LHCN-M2 (cell line): ENCODE measurements at places on chromosomes 11 and 22. TPM values are rescaled to one million over a fixed set of nuclear protein-coding genes. Genes with fewer than 3 reads are reported as not detected.

GRCh38 chr11:127445476-127445875, 444.9 kb upstream of the KIRREL3 start:
- no peak for DNase-seq

The OR6T1 gene
- not detected in 2 replicates for total RNA-seq

The SEPTIN5 gene
- total RNA-seq = 33.2 and 44.8 TPM in 2 replicates

GRCh38 chr11:1146365-1146764, 11.4 kb upstream of the MUC5AC start:
- DNase-seq = no peak

The BATF2 gene
- total RNA-seq = 0.19 and 0.40 TPM in 2 replicates

DNA sequence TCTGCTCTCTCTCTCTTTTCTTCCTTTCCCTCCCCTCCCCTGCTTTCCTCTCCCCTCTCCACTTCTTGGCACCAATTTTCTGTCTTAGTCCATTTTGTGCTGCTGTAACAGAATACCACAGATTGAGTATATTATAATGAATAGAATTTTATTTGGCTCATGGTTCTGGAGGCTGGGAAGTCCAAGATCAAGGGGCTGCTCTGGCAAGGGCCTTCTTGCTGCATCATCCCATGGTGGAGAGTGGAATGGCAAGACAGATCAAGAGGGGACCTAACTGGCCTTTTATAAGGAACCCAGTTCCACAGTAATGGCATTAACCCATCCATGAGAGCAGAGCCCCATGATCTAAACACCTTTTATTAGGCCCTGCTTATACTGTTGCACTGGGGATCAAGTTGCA, 44.5 kb downstream of the ST3GAL4 start:
- DNase-seq = no peak

- DNase-seq = peak; percentile 81
Measured at GRCh38 chr11:35334385-35335090, 84.8 kb downstream of the SLC1A2 start.

DNA sequence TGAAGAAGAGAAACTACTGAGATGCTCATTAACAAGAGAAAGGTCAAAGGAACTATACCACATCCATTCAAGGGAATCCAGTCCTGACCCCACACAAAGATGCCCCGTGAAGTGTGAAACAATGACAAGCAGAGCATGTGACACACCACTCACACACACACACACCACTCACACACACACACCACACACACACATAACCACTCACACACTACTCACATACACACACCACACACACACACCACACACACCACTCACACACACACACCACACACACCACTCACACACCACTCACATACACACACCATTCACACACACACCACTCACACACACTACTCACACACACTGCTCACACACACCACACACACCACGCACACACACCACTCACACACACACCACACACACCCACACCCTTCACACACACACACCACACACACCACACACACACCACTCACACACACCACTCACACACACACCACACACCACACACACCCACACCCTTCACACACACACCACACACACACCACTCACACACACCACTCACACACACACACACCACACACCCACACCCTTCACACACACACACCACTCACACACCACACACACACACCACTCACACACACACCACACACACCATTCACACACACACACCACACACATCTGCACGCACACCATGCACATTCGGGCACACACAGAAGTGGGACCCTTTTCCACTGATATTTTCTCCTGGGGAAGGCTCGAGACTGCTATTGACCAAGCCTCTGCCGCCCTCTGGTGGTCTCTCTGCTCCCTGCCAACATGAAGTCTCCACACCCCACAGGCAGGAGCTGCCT, 32.0 kb upstream of the COMT start:
- DNase-seq = peak; percentile 73

The GDPD4 gene
- total RNA-seq = not detected in 2 replicates

DNA sequence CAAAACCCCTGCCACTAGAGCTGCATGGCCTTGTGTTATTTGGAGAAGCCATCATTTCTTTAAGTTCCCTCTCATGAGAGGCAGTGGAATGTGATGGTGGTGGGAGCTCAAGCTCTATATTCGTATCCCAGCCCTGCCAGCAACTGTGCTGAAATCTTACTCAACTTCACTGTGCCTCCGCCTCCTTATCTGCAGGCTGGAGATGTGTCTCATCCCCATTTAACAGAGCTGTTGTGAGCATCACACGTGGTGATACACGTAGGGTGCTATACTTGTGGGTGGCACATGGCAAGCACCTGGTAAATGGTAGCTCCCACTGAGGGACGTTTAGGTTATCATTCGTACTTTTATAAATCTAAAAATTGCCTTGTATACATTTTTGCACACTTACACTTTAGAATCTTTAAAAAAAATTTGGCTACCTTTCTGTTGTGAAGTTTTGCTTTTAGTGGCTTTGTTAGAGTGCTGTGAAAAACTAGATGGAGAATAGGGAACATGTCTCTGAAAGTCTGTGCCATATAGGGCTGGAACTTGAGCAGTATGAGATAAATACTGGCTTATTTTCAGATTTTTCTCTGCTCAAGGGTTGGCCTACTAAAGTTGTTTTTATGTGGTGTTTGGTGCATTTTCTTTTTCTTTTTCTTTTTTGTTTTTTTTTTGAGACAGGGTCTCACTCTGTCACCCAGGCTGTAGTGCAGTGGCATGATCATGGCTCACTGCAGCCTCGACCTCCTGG, 23.2 kb downstream of the TNRC6B start:
- no peak for DNase-seq

GRCh38 chr11:36210529-36210928, 78.7 kb downstream of the COMMD9 start:
- DNase-seq = no peak

- DNase-seq = no peak
Measured at GRCh38 chr11:18754308-18754707, 28.3 kb upstream of the IGSF22 start.

The APOA5 gene
- not detected in 2 replicates for total RNA-seq

- DNase-seq = no peak
Measured at GRCh38 chr11:91921974-91922373, 302.6 kb upstream of the FAT3 start.

DNA sequence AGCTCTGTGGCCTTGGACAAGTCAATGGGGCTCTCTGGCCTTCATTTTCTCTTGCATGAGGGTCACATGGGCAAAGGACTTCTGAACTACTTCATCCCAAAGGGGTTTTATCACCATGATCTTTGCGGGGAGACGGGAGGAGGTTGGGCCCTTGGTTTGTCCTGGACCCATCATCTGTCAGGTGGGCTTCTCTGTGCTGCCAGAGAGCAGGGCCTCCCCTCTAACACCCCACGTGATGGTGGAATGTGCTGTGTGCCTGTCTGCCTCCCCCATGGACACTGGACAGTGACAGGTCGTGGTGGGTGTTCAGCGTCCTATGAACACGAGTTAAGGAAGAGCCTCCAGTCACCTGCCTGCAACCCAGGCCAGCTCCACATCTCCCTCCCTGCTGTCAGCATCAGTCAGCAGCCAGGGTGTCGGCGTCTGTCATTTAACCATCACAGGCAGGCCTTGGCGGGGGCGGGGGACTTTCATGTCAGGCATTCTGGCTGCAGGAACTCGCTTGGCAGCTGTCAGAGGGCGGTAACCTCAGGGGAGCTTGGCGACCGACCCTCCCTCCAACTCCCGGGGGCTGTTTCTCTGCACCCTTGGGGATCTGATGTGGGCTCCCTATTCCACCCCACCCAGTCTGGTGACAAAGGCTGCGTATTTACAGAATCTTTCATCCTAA, 2.6 kb upstream of the SUN2 start:
- no peak for DNase-seq

The MMP10 gene
- not detected in 2 replicates for total RNA-seq

GRCh38 chr11:18050848-18051247, 4.8 kb upstream of the TPH1 start:
- DNase-seq = no peak

DNA sequence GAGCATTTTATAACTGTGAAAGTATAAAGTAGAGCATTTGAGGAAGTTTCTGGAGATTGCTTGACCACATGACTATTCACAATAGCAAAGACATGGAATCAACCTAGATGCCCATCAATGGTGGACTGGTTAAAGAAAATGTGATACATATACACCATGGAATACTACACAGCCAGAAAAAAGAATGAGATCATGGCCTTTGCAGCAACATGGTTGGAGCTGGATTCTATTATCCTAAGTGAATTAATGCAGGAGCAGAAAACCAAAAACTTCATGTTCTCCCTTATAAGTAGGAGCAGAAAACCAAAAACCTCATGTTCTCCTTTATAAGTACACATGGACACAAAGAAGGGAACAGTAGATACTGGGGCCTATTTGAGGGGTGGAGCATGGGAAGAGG, 30.3 kb downstream of the UVRAG start:
- DNase-seq = no peak

DNA sequence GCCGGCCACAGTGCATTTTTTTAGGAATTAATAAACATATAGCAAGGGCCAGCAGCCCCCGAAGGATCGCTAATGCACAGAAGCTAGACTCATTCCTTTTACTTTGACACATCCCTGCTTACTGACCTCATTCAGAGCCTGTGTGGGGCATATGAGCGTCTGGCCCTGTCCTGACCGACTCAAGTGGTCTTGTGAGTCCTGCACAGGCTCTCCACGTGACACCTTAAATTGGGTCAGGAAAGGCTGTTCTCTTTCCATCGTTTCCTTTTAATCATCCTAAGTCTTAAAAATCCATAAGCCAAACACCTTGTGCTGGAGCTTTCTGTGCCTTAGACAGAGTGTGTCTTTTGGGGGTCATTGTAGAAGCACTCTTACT, 18.6 kb downstream of the SDHAF2 start:
- no peak for DNase-seq

- DNase-seq = no peak
Measured at GRCh38 chr22:26701323-26701722, 43.9 kb downstream of the MIAT start.

DNA sequence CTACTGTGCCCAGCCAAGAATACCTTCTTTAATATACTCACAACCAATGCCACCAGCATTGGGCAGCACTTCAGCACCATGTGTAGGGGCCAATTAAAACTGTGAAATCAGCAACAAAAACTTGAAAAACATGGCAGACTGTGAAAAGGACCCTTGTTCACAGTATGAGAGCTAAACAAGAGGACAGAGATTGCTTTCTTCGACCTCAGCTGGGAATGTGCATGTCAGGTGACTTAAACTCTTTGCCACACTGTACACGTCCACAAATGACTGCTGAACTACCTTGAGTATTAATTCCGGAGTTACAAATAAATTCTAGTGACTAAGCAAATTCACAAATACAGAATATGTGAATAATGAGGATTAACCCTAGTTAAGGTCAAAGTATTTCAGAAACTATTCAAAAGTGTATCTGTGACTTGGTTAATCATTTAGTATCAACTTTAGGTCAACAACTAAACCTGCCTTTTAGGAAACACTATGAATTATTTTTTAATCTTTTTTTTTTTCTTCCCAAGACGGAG, 33.0 kb downstream of the DDX6 start:
- DNase-seq = no peak

DNA sequence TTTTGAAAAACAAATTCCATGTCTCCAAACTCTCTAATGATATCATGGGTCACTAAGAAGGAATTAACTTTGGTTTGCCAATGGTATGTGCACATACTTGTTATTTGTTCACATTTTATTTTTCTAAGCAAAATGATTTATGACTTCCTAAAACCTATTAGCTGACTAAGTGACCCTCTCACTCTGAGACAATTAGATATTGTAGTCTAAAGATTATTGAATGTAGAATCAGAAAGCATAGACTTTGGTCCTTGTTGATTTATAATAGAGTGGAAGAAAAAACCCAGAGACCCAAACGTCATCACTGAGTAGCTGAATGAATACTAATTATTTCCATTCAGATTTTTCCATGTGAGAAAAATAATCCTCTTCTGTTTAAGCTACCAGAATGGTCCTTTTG, 243.5 kb upstream of the ANO3 start:
- DNase-seq = no peak

The SCUBE1 gene
- total RNA-seq = not detected in 2 replicates

- DNase-seq = no peak
Measured at GRCh38 chr22:44676441-44677352, 25.3 kb upstream of the PRR5 start.

The CRYBB3 gene
- total RNA-seq = not detected in 2 replicates

- DNase-seq = peak; percentile 37
Measured at GRCh38 chr11:65766535-65766934, 14.2 kb downstream of the AP5B1 start.

GRCh38 chr22:46090036-46090591, 60.2 kb upstream of the PPARA start:
- DNase-seq = peak; percentile 60

The ANO9 gene
- not detected in 2 replicates for total RNA-seq
